T-helper 1 cell treated with Interleukin-12 subunit alpha and Interleukin-12 subunit beta and Interleukin-4 antibody, amounts not matched to agents 30 ng/mL and 1 ng/mL, for 36 hours (primary cell): ENCODE measurements at places on chromosomes 1 and 21. TPM values are rescaled to one million over a fixed set of nuclear protein-coding genes. Genes with fewer than 3 reads are reported as not detected.

Gene SPRR4
- total RNA-seq: not detected in 2 replicates

Gene KRTAP19-1
- not detected in 2 replicates for total RNA-seq

Gene HTR6
- total RNA-seq: not detected in 2 replicates

Gene RIPPLY3
- not detected in 2 replicates for total RNA-seq

Gene TNFRSF1B
- 300 and 315 TPM in 2 replicates for total RNA-seq

Gene FNDC10
- total RNA-seq: 6.9 and 8.8 TPM in 2 replicates
